NCI-H510A (cell line): ENCODE measurements at places on chromosomes 5 and 9.

- DNase-seq, result no peak
These were observed 366.0 kb downstream of the KDM4C start for GRCh38 chr9:7123743-7124142.

- DNase-seq, result no peak
These were observed 55.2 kb downstream of the DROSHA start for GRCh38 chr5:31476738-31477141.

DNA sequence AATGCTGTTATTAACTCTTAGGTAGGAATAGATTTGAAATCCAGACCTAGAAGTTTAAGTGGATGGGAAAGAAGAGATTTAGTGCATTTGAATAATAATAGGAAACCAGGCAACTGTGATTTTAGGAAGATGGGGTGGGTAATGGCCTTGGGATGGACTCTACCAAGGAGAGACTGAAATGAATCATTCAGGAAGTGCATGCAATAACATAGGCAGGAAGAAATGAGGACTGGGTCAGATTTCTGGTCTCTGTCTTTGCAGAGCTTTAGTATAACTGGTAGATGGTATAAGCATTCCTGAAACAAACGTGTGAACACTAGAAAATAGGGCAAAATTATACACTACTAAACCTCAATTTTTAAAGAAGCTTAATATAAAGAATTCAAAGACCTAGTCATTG, 274.4 kb upstream of the CLINT1 start:
- DNase-seq, result no peak

GRCh38 chr5:123371575-123372179, 51.5 kb downstream of the CEP120 start:
- no peak for DNase-seq

- DNase-seq, result no peak
These were observed 601.7 kb downstream of the BRINP1 start for GRCh38 chr9:118767571-118767970.

GRCh38 chr9:109448223-109448622, 49.9 kb downstream of the PTPN3 start:
- DNase-seq, result no peak
